T-helper 1 cell (primary cell): ENCODE measurements at places on chromosomes 12 and 14.

- no peak for DNase-seq
These were observed 10.2 kb downstream of the PPFIBP1 start for GRCh38 chr12:27534060-27534764.

DNA sequence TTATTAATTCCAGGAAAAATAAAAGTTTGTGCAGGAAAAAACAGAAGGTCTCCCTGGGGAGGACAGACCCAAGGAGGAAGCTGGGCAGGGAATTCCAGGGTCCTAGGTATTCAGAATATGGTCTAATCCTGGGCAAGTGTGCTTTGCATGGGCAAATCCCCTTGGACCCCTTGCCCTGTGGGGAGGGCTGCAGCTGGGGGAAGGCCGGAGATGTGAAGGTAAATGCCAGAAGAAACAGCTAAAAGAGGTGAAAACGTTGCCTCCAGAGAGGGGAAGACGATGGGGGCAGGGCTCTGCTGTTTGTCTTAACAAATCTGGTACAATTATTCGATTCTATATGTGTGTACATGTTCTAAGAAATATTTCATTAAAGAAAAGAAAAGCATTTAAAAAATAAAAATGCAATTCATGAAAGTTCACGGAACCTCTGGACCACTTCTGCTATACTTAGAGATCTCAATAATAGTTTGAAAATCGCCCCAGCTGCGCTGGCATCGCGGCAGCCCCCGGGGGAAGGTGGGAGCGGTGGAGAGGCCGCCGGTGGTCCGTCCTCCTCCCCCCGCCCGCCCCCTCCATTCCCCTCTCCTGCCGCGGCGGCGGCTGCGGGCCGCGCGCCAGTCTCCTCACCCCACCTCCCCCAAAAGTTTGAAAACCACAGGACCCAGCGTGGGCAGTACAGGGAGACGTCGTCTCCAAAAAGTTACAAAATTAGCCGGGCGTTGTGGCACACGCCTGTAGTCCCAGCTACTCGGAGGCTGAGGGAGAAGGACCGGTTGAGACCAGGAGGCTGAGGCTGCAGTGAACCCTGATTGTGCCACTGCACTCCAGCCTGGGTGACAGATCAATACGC is 1.5 kb upstream of the PRPF40B start:
- DNase-seq = no peak

- DNase-seq = no peak
These were observed 44.9 kb downstream of the YLPM1 start for GRCh38 chr14:74807853-74808545.

GRCh38 chr12:81077686-81078441 is at the start of gene ACSS3:
ACSS3 (plus strand) TSS chr12:81078079; CDS start chr12:81078121, 42 bp downstream.
- DNase-seq = no peak

GRCh38 chr12:81450920-81451739 is 308.0 kb downstream of the PPFIA2 start:
- no peak for DNase-seq

DNA sequence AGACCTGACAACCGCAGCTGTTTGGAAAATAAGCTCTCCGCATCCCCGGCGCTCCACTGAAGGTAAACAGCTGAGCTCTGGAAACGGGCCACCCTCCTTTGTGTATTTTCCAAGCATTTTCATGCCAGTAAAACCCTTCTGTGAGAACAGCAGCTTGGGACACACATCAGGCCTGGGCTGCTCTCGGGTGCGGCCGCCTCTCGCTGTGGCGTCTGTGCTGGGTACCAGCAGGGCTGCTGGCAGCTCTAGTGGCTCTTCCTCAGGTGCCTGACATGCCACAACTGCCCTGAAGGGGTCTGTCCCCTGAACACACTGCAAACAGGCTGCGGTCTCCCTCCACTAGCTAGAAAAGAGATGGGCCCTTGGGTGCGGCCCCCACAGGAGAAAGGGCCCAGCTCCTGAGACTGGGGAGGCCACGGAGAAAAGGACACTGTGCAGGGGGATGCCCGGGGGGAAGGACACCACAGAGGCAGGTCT is 96.3 kb downstream of the ITPK1 start:
- DNase-seq = no peak

DNA sequence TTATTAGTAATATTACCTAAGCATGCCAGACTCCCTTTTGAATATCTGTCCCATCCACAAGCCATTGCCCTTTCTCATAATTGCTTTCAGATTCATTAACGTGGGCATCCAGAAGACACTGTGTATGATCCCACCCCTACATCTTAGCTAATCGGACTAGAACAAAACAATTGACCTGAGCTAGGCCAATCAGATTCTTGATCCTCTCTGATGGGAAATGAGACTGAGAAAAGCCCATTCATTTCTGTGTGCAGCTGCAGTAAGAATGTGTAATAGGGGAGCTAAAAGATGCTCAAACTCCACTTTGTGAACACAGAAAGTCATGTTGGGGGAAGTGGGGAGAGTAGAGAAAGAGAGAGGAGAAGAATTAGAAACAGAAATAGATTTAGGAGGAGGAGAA is 281.7 kb upstream of the G2E3 start:
- DNase-seq = no peak

- DNase-seq = no peak
These were observed 295.7 kb downstream of the ADGRD1 start for GRCh38 chr12:131249246-131250027.

DNA sequence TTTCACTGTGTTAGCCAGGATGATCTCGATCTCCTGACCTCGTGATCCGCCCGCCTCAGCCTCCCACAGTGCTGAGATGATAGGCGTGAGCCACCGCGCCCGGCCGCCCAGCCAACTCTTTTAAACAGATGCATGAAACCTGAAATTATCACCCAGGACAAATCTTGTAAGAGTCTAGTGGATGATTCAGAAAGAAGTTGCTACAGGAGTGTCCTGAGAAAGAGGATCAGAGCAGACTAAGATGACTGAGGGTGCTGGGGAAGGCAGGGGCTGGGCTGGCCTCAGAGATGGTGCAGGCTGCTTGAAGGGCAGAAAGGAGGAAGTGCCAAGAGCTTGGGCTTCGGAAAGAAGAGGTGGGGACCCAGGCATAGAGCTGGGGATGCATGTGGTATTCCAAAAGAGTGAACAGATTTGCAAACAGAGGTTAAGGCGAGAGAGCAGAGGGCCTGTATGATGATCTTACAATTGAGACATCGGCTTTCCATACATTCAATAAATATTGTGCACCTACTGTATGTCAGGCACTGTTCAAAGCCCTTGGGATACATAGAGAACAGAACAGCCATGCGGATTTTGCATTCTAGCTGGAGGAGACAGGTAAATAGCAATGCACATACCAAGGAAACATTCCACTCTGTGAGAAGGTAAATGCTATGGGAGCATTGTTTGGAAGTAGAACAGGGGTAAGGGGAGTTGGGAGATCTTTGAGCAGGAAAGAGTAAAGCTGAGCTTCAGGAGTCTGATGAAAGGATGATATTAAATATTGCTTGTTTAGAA is 7.4 kb upstream of the CD9 start:
- DNase-seq = no peak

- DNase-seq = no peak
These were observed 32.2 kb downstream of the GPR19 start for GRCh38 chr12:12663644-12664294.

DNA sequence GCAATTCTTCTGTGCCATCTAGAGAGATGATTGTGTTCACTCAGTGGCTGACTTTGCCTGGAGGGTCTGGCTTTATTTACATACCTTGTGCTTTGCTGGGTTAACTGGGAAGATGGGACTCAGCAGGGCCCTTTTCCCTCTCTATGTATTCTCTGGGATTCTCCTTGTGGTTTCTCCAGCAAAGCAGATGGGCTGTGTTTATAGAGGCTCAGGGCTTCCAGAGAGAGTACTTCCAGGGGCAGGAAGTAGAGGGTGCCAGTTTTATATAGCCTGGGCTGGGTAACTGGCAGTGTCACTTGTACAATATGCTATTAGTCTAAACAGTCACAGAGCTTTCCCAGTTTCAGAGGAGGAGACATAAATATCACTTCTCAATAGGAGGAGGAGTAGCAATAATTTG is 509.9 kb downstream of the DIO2 start:
- DNase-seq = no peak

DNA sequence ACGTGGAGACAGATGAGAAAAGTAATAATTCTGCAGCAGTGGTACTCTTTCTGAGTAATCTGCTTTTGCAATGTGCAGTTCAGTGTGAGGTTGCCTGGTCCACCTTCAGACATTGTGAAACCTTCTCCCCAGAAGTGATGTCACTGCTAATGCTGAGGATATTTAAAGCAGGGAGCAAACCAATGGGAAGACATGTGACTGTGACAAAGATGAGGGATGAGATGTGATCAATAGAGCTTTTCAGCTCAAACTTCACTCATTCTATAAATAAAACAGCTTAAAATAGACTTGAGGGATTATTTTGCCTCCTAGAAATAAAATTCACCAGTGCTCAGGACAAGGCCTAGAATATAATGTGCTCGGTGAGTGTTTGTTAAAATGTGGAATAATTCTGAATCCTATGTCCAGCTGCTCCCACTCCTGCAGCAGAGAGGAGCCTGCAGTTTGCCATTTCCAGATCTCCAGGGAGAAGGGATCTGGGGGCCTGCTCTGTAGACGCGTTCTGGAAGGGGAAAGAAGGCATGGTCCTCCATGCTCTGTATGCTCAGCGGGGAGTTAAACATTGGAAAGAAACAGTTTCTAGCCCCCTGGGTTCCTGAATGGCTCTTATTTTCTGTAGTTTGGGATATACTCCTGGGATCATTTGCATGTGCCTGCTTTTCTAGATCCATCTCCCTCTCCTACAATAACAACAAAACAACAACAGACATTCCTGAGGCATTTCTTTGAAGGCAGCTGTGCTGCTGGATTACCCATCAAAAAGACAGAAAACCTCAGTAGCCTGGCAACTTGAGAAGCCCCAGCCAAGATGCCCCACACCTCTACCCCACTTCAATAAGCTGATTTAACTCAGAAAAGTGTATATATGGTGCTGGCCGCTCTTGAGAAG is 8.9 kb downstream of the SLC7A8 start:
- no peak for DNase-seq

DNA sequence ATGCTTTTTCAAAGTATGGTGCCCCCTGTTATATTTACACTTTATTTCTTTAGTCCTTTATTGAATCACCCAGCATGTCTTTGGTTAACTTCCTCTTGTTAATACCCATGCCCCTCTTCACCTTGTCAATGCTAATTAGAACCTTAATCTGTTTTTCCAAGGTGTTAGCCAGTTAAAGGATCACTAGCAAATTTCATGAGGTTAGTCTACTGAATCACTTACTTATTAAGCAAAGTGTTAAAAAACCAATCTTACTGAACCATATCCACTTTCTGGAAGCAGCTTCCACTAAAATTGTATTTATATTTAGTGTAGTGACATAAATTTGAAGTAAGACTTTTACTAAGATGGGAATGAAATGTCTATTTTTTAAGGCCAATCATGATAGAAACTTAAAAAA is 27.9 kb downstream of the TAOK3 start:
- no peak for DNase-seq

DNA sequence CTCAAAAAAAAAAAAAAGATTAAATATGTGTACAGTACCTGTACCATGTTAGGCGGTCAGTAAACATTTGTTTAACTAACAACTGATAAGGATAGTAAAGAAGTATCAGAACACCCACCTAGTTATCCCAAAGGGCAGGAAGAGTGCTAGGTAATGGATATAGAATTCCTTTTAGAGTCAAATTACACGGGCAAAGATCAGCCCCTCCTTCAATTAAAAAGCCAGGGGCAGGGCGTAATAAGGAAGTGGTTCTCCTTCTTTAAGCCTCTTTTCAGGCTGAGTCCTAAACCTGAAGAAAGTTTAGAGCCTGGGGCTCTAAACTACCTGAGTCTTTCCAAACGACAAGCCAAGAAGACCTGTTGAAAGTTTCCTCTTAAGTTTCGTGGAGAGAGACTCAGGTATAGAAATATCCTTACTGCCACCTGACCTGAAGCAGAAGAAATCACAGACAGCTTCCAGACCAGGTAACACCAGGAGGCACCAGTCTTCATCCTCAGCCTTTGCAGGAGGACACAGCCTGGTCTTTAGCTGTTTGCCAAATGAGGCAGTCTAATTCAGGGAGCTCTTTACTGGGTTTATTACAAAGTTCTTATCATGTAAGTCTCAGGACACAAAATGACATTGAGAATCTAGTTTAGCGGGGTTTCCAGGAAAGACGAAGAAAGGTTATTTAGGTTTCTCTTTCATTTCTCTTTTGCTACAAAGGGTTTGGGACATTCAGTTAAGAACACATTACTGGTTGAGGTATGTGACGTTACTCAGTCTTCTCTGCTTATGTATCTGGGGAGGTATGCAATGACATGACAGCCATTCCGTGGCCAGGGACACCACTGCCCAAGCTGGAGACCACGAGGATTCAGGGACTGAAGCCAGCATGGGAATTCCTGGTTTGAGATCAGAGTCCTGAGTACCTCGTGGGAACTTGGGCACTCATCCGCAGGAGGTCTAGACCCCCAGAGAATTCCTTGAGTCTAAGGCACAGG is at the start of gene BCL2L14:
Gene BCL2L14 (plus strand): TSS at position 266 of the 983 bp plus-strand sequence. CDS start 8,367 bp downstream, outside the sequence.
- DNase-seq = no peak

- no peak for DNase-seq
These were observed 3.0 kb upstream of the SRSF5 start for GRCh38 chr14:69763761-69764510.

GRCh38 chr12:132689227-132689626 is 1.8 kb downstream of the PXMP2 start:
- no peak for DNase-seq

DNA sequence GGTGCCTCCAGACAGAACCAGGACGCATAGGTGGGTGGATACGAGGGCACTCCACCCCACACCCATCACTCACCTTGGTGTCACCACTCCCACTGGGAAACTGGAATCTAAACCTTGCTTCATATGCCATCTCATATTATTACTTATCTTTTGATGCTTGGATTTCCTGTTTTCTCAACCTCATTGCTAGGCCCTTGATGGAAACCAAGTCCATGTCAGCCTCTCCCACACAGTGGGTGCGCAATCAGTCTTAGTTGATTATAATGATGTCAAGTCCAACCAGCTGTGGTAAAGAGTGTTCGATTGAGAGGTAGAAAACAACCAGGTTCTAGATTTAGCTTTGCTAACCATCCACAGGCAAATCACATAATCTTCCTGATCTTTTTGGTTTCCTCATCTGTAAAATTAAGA is 584 bp upstream of the DDHD1 start:
- no peak for DNase-seq

DNA sequence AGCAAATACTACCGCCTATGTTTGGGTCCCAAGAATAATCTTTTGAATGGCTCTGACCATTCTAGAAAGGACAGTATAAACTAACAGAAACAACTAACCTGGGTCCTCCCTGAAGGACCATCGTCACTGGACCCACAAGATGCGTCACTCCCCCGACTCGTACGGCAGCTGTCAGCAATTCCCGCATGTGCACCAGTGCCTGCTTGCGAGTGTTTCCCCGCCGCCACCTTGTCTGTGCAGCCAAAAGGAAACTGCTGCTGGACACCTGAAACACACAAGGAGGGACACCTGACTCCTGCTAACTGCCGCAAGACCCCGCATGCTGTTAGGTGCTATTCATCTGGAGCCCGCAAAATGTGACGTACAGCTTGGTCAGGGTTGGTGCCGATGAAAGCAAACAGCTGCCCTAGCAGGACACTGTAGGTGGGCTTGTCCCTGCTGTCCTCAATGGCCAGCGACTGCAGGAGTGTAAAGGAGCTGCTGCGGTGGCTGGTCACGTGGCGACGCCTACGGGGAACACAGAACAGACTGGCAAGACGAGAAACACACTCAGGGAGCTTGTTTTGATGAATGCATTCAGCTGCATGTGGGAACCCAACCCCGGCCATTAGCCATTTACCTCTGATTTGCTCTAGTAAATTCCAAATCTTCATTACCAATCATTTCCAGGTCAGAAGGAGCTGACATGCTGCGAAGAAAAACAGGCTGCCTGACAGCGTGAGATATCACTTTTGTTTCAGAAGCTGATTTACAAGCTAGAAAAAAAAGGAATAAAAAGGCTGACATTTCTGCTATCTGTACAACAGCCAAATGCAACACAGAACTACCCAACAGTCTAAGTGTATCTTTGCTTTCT is 118.1 kb downstream of the TRAFD1 start:
- DNase-seq = no peak
